ENCODE measurements at places on chromosomes 13 and 19.

DNA sequence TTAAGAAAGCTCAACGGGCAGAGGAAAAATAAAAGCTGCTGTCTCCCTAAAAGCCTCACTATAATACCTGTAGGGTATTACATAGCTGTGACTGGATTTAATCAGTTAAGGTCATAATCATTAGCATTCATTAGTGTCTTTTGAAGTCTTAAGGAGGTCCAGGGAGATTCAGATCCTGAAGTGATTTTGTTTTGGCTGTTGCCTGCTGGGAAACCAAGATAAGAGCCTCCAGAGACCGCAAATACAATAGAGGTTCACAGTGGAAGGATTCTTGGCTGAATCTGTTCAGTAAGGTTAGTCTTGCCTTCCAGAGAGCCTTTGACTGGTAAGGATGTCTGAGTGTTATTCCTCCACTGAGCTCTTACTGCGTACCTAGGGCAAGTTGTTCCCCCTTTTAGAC, 54.0 kb upstream of the TNFRSF19 start:
- DNase-seq: no peak

- DNase-seq: no peak
Measured at GRCh38 chr19:383922-384798, 24.8 kb downstream of the C2CD4C start.

GRCh38 chr13:36674337-36675212, 755 bp downstream of the SERTM1 start:
- no peak for DNase-seq

GRCh38 chr13:73671732-73672131, 462.5 kb downstream of the KLF12 start:
- DNase-seq: no peak

GRCh38 chr19:58543826-58544590, at the start of gene TRIM28:
TSS of gene TRIM28 (plus strand) at chr19:58544064. CDS start at chr19:58544758, 694 bp downstream.
- DNase-seq: no peak

- DNase-seq: no peak
Measured at GRCh38 chr13:75651013-75651412, 14.9 kb downstream of the LMO7 start.

DNA sequence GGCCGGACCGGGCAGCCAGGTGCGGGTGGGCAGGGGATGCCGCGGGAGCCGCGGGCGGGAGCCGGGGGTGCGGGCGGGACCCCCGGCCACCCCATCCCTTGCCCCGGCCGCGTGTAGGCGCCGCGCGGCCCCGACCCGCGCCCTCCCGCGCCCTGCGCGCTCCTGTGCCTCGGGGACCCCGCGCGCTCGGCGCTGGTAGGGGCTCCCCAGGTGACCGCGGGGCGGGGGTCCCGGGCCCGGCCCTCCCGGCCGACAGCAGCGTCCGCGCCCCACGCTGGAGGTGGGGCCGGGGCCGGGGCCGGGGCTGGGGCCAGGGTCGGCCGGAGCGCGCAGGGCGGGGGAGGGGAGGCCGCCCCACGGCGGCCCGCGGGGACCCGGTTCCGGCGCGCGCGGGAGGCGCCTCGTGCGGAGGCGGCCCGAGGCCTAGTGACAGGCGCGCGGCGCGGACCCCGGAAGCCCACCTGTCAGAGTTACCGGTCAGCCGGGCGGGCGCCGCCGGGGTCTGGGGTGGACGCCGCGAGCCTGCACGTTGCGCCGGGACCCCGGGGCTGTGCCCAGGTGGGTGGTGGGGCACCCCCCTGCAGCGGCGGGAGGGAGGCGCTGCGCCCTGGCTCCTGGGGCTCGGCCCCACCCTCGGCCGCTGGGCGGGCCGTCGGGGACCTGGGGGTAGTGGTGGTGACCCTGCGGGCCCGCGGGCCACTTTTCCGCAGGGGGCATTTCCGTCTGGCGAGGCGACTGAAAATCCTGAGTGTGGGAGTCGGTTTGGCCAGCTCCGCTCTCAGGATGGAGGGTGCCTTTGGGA, 518 bp downstream of the TFDP1 start:
- DNase-seq: no peak

DNA sequence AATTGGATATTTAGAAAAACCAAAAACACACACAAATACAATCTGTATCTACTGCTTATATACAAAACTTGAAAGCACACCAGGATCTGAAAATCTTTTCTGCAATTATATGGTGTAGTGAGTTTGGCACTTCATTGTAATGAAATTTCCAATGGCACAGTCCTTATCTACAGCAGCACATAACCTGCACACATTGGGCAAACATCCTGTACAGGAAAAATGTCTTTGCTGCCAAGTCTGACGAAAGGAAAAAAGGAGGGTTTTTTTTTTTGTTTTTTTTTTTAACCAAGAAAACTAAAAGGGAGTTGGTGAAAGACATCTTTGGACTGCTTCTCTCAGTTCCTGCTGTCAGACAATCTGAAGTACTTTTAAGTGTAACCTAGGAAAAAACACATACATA, 107.8 kb downstream of the FOXO1 start:
- DNase-seq: no peak

- no peak for DNase-seq
Measured at GRCh38 chr13:106468207-106468606, 67.3 kb downstream of the EFNB2 start.

- no peak for DNase-seq
Measured at GRCh38 chr19:15126131-15126910, 19.1 kb downstream of the SYDE1 start.

GRCh38 chr13:48253849-48254248, 20.8 kb downstream of the ITM2B start:
- no peak for DNase-seq

DNA sequence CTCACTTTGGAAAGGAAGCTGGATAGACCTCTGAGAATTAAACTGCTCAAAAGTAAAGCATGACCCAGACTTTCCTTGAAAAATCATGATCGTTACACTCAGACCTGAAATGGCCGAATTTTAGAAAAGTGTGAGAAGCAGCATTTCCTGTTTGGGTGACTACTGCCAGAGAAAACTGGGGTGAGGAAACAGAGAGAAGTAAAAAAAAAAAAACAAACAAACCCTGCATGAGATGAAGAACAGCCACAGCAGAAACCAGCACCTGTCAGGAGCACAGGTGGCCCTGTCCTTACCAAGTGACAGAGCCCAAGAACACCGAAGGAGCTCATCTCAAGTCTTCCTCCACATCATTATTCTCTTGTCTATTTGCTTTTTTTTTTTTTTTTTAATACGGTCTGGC, 12.0 kb upstream of the ADPRHL1 start:
- DNase-seq: no peak

GRCh38 chr13:22451327-22451741, 729.4 kb upstream of the SGCG start:
- no peak for DNase-seq

GRCh38 chr13:70666883-70667556, 558.8 kb upstream of the KLHL1 start:
- no peak for DNase-seq

GRCh38 chr13:32113532-32113931, 82.0 kb downstream of the FRY start:
- DNase-seq: no peak

DNA sequence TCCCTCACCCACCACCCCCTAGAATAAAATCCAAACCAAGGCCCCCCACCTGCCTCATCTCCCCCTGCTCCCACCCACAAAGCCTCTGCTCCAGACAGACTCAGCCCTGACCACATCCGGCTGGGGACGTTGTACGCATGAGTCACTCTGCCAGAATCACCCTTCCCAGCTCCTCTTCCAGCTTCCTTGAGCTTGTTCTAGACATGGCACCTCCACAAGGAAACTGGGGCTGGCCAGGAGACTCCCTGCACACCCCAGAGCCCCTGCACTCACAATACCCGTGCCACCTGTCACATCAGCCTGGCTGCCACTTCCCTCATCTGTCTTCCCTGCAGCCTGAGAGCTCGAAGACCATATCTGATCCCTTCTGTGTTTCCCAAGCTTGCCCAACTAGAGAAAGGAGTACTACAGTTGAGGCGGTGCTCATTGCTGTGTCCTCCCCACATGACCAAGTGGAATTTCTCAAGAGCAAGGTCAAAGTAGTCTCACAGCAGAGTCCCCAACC, 9.7 kb downstream of the DEDD2 start:
- DNase-seq: no peak

DNA sequence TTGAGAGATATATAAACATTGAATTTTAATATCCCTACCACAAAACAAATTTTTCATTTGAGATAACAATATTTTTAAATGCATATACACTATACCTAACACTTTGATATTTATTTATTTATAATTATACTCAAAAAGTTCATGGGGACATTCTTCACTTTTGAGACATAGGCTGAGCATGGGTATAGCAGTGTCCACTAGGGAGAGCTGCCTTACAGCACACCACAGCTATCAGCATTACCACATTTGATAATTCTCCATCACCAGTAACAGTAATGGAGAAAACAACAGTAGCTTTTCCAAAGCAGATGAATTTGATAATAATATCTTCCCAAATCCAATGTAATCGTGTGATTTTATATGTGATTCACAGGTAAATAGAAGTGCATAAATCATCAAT, 626.1 kb downstream of the DACH1 start:
- DNase-seq: no peak

GRCh38 chr19:5253406-5254110, 87.1 kb downstream of the PTPRS start:
- DNase-seq: no peak

DNA sequence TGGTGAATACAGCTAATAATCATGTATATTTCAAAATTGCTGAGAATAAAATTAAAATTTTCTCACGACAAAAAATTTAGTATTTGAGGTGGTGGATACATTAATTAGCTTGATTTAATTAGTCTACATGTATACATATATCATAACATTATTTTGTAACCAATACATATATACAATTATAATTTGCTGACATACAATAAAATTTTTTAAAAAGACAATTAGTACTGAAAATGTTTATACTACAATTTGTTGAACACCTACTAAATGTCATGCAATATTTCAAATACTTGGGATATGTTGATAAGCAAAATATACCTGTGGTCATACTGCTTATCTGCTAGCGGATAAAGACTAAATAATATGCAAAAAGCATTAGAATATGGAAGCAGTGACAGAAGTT, 586.5 kb downstream of the SLITRK6 start:
- no peak for DNase-seq

GRCh38 chr13:41034881-41035280, 15.8 kb upstream of the ELF1 start:
- no peak for DNase-seq
